Choroid plexus epithelial cell (primary cell): ENCODE measurements at places on chromosomes 7 and 10.

- DNase-seq, result no peak
Measured at GRCh38 chr7:4134631-4135030, 547.5 kb upstream of the FOXK1 start.

- DNase-seq, result peak; percentile 95
Measured at GRCh38 chr10:125057158-125058001, 103.0 kb downstream of the CTBP2 start.

DNA sequence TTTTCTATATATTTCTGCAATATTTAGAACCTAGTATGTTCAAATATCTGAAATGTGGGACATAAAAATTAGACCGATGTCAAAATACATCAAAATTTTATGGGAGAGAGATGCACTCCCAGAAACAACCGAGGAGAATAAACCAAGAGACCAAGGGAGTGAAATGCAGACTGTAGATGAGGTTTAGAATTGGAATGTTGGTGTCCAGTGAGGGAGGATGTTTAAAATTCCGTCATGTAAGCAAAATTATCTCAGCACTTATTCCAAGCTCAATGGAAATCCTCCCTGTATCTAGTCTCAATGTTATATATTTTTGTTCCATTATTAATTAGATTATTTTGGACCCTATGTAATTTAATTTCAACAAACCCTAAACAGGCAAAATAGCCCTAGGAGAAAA lies 61.9 kb upstream of the MAGI2 start:
- peak; percentile 23 for DNase-seq

- DNase-seq, result no peak
Measured at GRCh38 chr10:24414597-24414996, 205.7 kb downstream of the KIAA1217 start.

DNA sequence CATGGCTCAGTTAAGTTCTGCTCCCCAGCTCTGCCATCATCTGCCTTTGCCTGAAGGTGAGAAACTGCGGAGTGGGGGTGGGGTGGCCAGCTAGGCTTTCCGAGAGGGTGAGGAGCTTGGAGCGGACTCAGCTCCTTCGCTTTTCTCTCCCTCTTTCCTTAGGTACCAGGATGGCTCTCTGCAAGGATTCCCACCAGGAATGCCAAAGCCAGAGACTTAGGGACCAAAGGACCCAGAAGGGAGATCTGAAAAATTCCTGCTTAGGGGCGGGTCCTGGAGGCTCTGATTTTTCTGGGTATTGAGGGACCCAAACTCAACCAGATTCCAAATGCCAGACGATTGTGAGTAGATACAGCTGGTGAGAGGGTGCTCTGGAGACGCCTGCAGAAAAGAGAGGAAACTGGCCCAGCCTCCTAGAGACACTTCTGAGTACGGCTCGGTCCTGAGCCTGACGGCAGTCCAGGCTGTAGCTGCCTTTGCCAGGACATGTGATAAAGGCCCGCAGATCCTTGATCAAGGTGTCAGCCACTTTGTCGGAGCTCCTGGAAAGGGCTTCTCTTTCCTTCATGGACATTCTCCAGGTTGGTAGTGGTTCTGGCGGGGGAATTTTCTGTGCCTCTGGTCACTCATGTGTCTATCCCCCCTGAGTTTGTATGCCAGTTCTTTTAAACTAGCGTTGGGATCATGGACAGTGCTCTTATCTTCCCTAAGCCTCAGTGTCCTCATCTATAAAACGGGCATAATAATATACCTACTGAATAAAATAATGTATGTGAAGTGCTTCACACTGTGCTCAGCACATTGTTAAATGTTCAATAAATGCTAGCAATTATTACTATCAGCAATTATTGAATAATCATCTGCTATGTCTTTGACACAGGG lies 42.5 kb upstream of the BTRC start:
- no peak for DNase-seq
